Stimulated activated CD4-positive, alpha-beta T cell treated with anti-CD3 and anti-CD28 coated beads, Interleukin-15, amount 100 ng/mL, for 1 hour (primary cell): ENCODE measurements at places on chromosomes 3 and 15.

GRCh38 chr3:26712211-26713026, 89.8 kb downstream of the LRRC3B start:
- no peak for DNase-seq

DNA sequence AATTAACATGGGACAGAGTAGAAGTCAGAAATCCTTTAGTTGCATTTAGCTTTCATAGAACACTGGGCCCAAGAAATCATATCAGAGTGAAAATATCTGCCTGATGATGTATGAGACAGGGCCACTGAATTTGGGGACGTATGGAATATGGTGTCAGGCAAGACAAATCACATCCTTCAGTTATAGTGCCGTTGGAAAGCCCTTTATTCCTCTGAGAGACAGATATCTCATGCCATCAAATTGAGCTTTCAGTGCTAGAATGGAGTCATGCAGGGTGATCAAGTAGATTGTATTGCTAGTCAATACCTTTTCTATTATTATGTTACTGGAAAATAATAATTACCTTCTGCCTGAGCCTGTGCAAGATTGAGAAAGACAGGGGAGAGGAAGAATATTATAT, 398.2 kb upstream of the RARB start:
- DNase-seq, result no peak

DNA sequence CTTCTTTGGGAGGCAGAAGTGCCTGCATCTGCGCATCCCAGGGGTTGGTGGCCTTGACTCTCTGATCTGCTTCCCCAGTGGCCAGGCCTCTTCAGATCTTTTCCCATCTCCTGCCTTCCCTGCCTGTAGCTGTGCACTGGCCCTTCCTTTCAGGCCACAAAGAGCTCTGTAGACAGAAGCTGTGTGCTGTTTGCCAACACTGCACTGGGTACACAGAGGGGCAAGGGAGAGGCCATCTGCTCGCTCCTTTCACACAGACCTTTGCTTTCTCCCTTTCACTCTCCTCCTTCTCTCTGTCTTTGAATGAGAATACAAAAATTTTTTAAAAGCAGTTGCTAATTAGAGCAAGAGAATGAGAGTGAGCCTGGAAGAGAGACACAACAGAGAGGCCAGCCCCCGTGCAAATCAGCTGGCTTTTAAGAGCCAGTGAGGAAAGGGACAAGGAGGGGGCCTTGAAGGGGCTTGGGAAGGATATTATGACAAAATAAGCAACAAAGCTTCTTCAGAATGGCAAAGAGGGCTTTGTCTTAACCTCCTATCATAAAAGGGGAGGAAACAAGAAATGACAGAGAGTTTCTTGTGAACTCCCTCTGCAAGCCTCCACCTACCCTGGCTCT, 170.9 kb downstream of the EPHB1 start:
- DNase-seq, result no peak

GRCh38 chr15:95929232-95929846, 401.2 kb upstream of the NR2F2 start:
- DNase-seq, result no peak

- DNase-seq, result no peak
Measured at GRCh38 chr3:127857333-127857732, 35.0 kb upstream of the MGLL start.

DNA sequence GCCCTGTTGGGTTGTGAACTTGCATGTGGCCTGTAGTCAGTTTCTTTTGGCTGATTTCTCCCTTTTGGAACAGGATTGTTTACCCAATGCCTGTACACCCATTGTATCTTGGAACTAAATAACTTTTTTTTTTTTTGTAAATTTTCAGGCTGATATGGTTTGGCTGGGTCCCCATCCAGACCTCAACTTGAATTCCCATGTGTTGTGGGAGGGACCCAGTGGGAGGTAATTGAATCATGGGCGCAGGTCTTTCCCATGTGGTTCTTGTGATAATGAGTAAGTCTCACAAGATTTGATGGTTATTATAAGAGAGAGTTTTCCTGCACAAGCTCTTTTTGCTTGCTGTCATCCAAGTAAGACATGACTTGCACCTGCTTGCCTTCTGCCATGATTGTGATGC, 253.8 kb upstream of the GBE1 start:
- DNase-seq, result no peak

GRCh38 chr3:169948559-169949448, 17.8 kb upstream of the SEC62 start:
- DNase-seq, result no peak

DNA sequence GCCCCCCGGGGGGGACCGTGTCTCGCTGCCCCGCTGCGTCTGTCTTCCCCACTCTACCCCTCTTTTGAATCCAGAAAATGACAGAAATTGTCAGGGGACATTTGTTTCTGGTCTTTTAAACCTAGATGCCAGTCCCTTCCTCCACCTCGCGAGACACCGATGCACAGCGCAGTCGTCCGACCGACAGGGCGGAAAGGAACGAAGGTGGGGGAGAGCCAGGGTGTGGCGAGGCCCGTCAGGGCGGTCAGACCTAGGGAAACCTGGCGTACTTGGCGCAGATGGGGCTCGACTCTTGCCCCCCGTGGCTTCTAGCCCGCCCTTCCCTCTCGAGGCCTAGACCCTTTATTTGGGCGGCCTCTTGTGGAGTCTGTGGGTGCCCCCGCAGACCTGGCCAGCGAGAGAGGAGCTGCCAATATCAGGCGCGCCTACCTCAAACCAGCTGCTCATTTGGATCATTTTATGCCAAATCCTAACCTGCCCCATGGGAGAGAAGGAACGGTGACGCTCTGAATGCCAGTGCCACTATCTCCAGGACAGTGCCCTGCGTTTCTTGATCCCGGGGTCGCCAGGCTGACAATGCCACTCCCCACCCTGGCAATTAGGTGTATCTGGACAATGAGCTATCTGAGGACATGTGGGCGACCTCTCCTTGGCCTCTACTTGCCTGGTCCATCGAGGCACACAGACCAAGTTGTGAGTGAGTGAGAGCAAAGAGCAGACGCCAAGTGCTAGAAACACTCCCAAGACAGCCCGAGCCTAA, 500 bp upstream of the RAB6B start:
- no peak for DNase-seq

GRCh38 chr15:99455789-99456160, 110.0 kb upstream of the MEF2A start:
- DNase-seq, result no peak

GRCh38 chr15:70812827-70813364, 41.1 kb downstream of the LARP6 start:
- no peak for DNase-seq

DNA sequence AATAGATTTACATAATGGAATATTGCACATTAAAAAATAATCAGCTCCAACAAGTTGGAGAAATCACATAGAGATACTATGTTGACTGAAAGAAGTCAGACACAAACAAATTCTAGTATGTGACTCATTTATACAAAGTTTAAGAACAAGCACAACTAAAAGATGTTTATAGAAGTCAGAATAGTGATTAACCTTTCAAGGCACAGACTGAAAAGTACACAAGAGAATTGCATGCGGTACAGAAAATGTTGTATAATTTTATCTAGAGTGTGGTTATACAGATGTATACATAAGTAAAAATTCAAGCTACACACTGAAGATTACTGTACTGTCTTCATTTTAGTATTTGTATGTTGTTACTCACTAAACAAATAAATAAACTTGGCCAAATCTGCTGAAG, 19.3 kb upstream of the ATOSA start:
- DNase-seq, result no peak

DNA sequence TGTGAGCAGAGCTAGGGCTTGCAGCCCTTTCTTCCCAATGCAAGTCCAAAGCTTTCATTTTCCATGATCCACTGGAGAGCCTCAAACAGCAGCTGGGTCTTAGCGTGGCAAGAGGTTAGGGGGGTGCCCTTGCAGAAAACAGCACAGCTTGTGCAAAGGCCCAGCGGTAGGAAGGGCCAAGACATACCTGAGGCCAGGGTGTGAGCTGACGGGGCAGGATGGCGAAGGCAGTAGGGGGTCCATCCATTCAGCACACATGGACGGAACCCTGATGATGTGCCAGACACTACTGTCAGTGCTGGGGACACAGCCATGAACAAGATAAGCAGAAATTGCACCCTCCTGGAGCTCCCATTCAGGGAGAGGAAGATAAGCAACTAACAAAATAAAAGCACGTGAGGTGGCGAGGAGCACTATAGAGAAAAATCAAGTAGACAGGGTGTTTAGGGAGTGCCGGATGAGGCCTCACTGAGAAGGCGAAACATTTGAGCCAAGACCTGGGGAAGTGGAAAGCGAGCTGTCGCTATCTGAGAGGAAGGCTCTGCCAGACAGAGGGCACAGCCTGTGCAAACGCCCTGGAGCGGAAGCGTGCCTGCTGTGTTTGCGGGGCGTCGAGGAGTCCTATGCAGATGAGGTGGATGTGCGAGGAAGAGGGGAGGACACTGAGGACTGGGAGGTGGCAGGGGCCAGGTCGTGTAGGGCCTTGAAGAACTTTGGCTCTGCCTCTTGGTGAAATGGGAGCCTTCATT, 43.4 kb downstream of the SLC6A1 start:
- DNase-seq, result no peak

GRCh38 chr3:118936811-118937210, 97.8 kb downstream of the IGSF11 start:
- no peak for DNase-seq

DNA sequence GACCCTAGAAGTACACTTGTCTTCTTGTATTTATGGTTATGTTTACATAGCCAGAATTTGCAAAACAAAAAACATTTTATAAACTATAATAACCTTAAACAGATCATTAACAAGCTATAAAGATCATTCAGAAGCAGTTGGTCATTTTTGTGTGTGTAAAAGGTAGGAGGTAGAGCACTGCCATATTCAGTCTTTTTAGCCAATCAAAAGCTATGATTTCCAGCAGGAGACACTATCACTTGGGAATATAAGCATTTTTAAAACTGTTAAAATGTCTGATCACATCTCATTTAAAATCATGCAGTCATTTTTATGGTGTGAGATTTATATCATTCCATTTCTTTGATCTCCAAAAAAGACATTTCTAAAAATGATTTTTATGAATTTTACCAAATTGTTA, 42.6 kb upstream of the ATP2C1 start:
- DNase-seq, result no peak
